NCI-H774 (cell line): ENCODE measurements at places on chromosomes 13 and 19.
A peak's percentile ranks its signal among the peaks of the same experiment; 100 is the strongest.

DNA sequence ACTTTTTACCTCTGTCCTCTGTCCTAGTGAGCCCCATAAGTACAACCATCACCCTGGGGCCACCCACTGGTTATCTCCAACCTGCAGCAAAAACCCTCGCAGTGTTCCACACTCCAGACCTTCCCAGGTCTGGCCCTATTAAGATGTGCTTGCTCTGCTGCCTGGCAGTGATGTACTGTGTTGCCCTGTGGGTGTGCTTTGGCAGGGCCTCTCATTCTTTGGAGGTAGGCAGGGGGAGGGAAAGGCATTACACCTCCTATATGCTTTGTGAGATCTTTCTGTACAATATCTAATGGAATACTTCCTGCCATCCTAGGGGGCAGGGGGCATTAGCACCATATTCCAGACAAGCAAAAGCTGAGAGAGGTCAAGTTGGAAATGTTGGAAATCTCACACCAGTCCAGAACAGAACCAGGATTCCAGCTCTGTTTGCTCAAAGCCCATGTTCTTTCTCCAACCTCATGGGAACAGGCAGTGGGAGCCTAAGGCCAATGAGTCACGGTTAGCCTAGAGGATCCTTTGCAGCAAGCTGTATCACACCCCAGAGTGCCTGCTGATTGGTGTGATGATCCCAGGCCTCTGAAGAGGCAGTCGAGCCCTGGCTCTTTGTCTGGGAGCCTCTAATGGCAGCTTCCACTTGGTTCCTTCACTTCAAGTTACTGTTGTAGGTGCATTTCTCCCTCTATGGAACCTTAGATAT lies 59.7 kb upstream of the UBL3 start:
- no peak for DNase-seq

DNA sequence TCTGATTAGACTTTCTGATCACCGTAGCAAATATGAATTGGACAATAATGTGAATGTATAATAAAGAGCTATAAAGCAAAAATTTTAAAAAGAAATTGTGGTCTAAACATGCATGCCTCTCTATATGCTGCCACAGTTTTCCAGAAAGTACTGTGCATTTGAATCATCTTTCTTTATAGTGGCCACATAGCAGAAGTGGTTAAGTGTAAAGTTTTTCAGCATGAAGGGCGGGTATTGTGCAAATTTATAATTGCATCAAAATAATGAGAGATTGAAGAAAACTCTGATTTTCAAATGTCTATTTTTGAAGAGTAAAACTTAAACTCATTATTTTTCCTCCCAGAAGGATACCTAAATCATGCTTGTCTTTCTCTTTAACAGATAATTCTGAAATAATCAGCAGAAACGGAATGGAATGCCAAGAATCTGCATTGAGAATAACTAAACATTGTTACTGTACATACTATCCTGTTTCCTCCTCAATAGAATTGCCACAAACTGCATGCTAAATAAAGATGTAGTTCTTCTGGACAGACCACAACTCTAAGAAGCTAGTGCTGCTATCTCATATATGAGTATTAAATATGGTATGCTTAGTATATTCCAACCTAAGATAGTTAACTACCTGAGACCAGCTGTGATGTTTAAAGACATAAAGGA lies 42.9 kb upstream of the RAP2A start:
- DNase-seq: no peak

DNA sequence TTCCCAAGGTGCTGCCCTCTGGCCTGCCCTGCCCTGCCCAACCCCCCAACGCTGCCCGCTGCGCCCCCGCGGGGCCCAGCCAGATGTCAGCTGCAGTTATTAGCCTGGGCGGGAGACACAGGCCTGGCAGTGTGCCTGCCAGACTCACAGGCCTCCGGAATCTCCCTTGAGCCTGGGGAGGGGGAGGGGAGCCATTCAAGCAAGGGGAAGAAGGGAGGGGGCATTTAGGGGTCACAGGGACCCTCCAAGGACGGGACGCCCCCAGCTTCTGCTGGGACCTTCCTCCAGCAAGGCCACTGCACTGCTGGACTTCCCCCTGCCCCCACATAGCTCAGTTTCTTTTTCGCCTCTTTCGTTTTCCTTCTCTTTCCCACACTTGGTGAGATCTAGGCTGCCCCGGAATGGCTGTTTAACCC lies 2.6 kb upstream of the JUNB start:
- DNase-seq: peak; percentile 48

DNA sequence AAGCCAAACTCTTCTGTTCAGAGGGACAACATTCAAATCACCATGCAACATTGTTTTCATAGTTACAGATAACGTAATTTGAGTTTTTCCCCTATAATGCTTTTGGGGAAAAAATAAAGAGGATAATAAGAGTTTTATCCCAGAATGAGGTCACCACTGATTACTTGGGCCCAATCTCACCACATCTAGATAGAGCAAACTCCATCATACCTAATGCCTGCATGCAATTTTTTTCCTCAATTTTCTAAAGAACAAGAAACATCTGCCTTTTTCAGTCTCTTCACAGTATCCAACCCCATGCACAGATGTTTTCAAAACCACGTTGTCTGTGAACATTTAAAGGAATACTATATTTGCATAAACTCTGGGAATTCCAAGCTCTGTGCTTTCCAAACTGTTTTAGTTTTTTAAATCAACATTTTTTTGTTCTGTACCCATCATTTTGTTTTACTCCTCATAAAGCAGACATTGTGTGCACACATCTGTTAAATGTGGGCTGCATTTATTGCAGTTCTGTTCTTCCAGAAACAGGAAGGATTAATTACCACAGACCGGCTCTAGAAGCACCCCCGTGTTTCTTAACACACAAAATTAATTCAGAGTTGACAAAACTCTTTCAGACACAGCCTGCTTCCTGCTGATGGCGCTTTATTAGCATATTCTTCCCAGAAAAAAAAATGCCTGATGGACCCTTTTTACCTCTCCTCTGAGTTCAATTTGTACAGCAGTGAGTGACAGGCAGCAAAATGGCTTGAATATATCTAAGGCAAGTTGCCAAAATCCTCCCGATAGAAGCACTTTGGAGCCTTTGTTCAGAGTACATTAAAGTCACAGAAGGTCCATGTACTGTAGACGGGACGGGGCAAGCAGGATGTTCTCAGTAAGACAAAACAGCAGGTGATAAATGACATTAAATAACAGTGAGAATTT lies 1171.9 kb downstream of the EFNB2 start:
- peak; percentile 51 for DNase-seq

DNA sequence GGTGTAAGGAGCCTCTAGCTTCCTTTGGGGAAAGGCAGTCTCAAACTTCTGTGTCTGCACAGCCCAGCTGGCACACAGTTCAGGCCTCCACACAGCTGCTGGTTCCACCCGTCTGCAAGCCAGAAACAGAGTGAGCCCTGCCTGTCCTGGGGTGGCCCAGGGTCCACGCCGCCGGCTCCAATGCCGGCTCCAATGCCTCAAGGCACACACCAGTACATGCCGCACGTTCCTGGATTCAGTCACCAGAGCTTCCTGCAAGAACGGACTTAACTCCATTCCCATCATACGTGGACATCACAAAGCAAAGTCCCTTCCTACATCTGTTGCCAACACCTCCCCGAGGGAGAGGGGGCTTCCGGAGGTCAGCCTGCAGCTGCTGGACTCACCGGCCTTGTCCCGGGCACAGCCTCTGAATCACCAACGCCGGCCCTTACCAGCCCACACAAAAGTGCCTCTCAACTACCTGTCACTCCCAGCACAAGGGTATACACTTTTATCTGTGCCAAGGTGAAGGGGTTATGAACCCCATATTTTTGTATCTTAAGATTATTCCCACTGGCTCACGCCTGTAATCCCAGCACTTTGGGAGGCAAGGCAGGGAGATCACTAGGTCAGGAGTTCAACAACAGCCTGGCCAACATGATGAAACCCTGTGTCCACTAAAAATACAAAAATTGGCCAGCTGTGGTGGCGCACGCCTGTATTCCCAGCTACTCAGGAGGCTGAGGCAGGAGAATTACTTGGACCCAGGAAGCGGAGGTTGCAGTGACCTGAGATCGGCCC lies 8.5 kb downstream of the SH3GL1 start:
- no peak for DNase-seq

- no peak for DNase-seq
Observed at GRCh38 chr13:74129500-74130191, 4.6 kb downstream of the KLF12 start.

DNA sequence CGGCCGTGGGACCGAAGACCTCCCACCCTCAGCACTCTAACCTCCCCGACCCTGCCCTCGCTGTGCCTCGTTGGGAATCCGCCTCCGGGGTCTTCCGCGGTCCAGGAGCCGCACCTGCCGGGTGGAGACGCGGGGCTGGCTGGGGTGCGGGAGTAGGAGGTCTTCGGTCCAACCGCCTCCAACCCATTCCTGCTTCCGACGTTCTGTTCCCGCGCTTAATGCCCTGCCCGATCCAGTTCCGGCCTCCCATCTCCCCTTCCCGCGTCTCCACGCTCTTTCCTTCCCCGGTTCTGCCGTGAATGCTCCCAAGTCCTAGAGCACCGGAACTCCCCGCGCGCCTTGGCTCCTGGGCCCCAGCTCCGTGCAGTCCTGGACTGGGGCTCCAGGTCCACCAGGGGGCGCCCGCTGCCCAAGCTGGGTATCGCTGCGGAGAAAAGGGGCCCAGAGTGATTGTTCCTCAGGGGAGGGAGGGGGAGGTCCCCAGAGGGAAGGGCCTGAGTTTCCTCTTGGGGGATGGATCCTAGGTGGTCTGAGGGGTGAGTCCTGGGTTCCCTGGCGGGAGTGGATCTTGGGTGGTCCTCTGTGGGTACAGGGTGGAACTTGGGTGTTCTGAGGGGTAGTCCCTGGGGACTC lies 14.1 kb upstream of the TNFSF9 start:
- DNase-seq: peak; percentile 85

DNA sequence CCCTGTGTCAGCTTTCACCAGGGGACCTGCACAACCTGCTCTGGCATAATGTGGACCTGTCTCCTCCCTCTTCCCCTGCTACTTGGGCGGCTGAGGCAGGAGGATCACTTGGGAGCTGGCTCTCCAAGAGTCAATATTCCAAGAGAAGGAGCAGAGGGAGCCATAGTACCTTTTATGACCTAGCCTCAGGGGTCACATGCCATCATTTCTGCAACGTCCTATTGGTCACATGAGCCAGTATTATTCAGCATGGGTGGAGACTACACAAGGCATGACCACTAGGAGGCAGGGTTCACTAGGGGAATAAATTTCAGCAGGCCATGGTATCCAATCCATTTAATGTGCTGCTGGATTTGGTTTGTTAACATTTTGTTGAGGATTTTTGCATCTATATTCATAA lies 12.0 kb upstream of the SHFL start:
- no peak for DNase-seq

- no peak for DNase-seq
Observed at GRCh38 chr13:55440465-55441085, 1700.1 kb upstream of the PRR20A start.

GRCh38 chr19:54708781-54709180 lies 15.5 kb upstream of the KIR3DL3 start:
- DNase-seq: no peak

DNA sequence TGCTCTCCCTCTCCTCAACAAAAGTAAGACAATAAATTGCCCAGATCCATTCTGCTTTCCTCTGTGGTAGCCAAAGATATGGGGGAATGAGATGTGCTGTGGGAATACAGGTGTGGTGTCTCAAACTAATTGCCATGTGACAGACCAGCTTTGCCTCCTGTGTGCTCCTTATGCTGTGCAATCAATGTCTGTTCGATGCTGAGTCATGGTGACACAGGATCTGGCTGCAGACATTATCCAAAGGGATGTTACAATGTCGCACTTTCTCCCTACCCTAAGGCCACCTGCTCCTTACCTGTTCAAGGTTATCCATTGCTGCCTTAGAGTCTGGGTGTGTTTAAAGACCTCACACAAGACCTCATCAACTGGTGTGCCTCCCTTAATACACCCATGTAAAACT lies 32.5 kb downstream of the FGF14 start:
- DNase-seq: no peak

DNA sequence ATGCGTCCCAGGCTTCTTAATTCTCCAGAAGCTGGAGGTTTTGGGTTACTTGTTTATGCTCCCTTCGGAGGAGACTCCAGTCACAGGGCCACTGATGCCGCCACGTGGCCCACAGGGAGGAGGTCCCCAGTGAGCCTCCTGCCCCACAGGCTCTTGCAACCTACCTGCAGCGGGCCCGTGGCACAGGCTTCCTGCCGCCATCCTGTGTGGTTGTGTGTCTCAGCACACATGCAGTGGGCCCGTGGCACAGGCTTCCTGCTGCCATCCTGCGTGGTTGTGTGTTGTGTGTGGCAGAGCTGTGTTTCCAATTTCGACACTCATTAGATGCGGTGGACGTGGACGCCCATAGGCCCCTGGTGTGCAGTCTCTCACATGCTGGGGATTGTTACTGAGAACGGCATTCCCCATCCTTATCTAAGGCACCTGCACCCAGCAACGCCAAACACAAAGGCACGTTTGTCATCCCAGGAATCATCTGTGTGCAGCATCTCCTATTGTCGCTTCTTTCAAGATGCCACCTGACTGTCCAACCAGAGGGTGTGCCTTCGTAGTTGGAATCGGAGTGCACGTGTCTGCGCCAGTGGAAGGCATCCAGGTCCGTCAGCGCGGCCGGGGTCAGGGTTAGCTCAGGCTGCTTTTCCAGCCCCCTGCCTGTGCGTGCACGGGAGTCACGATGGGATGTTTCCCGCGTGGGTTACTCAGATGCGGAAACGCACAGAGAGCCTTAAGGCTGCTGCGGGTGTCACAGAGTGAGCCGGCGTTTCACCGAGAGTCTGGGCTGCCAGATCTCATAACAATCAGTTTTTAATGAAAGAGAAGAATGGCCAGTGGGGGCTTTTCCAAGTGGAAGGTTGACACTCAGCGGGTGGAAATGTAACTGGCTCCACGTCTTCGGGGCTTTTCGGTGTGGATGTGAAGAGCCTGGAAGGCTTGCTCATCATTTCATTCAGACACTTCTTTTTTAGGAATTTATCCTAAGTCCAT lies 119.8 kb downstream of the ATP11A start:
- DNase-seq: no peak

DNA sequence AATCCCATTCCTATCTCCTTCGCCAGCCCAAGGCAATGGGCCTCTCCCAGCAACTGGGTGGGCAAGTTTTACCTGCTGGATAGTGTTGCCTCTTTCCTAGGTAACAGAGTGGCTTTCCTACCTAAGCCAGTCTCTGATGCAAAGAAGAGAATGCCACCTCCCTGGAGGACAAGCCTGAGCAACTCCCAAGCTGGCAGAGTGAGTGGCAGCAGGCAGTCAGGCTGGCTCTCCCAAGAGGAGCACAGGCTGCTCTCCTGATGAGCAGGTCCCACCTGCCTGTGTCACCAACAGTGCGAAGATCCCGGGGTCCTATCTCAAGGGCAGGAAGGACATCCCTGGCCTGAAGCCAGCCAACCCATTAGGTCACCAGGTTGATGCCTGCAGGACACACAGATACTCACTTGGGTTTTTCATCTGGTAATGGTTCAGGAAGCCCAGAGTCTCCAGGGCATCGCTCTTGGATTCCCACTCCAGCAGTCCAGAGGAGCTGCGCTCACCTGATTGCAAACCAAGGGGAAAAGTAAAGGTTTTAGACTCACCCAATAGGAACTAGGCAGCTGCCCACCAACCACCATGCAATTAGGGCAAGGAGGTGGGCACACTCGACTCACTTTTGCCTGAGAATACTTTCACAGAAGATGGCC lies 5.5 kb upstream of the ECH1 start:
- DNase-seq: no peak
